Vagina (tissue), 2 donors: ENCODE measurements at places on chromosomes 1 and 21.

DNA sequence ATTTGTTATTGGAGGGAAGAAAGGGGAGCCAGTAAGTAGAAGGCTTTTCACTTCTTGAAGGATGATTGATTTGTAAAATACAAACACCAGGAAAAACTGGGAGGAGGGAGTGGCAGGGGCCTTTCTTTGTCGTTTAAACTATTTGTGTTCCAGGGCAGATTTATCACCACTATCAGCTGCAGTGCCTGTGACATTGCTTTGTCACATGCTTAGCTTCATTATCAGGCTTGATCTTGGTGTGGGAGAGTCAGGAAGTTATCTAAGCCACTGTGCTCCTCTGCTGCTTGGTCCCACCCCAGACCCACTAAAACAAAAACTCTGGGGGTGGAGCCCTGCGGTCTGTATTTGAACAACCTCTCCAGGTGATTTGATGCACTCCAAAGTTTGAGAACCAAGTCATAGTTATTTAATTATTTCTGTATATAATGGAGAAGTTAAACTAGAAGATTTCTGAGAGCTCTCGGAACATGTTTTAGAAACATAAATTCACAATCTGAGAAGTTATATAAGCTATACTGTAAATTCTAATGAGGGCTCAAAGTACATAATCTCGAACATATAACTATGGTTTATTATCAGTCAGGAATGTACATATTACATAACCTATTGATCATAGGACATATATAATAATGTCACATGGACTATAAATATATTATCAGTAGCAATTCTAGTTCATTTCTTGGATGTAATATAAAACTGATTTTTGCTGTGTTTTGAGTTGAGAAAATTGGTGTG lies 87.9 kb downstream of the CDC14A start:
- no peak for DNase-seq

- DNase-seq = no peak
These were observed 129.9 kb upstream of the CD34 start for GRCh38 chr1:208040821-208041297.

GRCh38 chr1:41833519-41834000 lies 85.2 kb downstream of the HIVEP3 start:
- no peak for DNase-seq

GRCh38 chr1:84433258-84434080 lies 35.2 kb downstream of the DNASE2B start:
- no peak for DNase-seq

GRCh38 chr1:74530892-74531291 lies 18.5 kb upstream of the LRRC53 start:
- no peak for DNase-seq

GRCh38 chr21:35203093-35203977 lies 154.2 kb upstream of the RUNX1 start:
- no peak for DNase-seq

DNA sequence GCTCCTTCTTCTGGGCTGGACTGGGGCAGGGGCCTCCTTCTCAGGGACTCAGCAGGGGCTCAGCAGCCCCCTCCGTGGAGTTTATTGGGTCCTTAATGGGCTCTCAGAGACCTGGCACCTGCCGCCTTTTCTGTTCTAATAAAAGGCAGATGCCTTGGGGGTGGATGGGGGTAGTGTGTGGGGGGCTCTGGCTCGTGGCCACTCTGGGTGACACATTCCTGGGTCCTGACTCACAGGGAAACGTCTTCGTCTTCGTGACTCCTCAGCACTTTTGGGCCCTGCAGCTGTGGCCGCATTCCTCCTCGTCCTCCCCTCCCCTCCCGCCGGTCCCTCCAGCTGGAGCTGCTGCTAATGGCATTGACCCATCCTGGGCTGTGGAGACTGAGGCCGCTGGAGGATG lies 107.8 kb upstream of the WNT4 start:
- DNase-seq = no peak

- DNase-seq = no peak
These were observed 2.0 kb upstream of the ST3GAL3 start for GRCh38 chr1:43705334-43705733.

GRCh38 chr1:214698559-214698958 lies 95.6 kb downstream of the CENPF start:
- no peak for DNase-seq

GRCh38 chr1:57468641-57469523 lies 45.0 kb upstream of the DAB1 start:
- no peak for DNase-seq

DNA sequence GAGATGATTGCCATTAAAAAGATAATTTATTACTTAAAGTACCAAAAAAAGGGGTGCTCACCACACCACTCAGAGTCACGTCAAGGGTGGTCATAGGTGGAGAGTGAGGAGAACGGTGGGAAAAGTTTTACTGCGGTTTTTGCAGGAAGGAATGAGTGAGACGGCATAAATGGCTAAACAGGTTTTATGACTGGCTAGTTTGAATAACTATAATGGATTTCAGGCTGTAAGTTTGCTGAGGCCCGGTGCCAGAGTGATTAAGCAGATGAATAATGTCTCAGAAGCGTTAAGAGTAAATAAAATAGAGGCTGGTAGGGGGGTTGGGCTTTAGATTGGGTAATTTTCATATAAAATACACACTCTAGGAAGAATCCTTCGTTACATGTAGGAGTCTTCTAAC lies 1337.8 kb downstream of the AMY1C start:
- DNase-seq = no peak

DNA sequence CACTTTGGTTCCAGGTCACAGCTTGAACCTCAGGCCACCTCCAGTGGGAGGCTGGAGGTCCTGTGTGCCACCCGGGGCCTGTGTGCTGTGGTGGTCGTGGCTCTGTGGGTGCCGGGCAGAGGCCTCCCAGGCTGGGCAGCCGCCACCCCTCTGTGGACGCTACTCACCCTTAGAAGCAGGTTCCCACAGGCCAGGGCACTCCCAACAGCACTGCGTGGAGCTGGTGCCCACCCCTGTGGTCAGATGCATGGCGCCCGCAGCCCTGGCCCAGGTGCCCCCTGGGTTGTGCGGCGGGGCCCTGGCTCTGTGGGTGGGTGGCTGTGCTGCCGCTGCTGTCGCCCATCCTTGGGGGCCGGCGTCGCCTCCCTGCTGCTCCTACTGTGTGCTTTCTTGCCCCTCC lies 39.7 kb downstream of the SKI start:
- no peak for DNase-seq

DNA sequence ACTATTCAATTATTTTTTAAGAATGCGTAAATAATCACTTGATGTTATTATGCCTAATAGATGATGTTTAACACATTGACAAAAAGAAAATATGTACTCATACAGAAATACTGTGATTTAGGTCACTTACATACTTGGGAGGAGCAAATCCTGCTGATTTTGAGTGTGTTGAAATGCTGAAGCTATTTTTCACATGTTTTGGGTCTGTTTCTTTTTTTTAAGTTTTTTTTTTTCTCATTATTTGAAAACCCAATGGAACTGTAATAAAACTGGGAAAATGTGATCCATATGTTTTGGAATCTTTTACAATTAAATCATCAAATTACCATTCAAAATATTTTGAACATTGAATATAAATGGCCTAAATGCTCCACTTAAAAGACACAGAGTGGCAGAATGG lies 366.2 kb upstream of the ADAMTS5 start:
- DNase-seq = no peak

DNA sequence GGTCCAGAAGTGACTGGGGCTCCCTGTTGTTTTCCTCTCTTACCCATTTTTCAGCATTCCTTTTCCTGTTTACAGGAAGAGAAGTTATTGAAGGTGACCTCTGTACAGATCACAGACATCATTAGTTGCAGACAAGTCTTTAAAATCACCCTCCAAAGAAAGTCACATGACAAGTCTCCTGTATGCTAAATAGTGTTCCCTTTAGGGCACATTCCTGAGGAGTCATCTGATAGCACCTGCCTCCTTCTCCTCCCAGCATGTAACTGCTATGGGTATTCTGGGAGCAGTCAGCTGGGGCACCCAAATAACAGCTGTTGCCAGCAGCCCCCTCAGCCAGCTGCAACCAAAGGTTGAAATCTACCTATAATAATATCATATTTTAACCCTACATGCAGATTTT lies 200.6 kb downstream of the PTGER3 start:
- DNase-seq = no peak

DNA sequence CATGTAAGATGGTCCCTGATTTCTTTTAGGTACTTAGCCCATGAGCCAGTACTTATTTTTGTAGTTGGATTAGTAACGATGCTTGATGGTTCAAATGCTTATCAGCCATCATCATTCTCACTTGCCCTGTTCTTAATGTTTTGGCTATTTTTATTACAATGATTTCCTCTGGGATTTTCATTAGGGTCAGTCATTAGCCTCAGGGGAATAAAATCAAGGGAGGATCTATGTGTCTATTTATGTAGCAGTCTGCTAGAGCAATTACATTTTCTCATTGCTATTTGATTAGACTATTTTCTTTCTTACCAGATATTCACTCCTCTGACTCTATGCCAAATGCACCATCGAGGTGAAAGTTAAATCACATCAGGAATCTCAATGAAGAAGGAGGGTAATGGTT lies 10.9 kb upstream of the CCT8 start:
- no peak for DNase-seq

GRCh38 chr1:145885738-145886287 lies at the start of gene ANKRD35:
Gene ANKRD35, minus strand, starts transcription at chr1:145885866. Its CDS starts 108 bp downstream, at chr1:145885758.
- no peak for DNase-seq

DNA sequence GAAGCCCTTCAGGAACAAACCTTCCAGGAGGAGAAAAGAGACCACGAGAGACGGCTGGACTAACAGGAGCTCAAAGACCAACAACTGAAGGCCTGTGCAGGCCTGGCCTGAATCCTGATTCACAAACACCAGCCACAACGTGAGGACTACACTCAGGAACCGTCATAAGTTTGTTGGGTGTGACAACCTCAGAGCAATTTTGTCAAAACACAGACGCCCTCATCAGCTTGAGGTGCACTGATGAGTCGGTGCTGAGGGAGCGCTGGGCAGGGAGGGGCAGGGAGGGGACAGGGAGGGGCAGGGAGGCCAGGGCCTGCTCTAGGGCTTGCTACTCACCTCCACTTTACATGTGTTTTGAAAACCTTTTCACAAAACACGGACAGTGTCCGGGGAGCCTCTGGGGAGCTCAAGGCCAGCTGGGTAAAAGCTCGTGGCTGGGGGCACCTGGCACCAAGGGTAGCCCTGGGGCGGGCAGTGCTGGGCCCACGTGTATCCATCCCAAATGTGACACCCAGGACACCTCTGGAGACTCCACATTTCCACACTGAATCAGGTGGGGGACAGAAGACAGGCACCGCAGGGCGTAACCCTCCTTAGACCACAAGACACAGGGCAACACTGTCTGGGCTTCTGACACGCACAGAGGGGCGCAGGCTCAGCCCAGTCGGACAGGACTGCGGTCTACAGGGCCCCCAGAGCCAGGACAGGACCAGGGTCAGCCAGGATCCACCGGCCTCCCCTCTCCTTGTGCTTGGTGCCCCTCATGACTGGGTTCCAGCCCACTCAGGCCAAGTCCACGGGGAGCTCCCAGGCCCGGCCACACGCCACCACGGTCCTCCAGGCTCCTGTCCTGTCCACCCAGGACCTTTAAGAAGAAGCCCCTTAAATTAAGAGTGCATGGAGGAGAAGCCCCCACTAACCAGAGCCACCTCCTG lies 16.5 kb downstream of the LSS start:
- no peak for DNase-seq

GRCh38 chr1:185406006-185406690 lies 89.1 kb upstream of the IVNS1ABP start:
- DNase-seq = no peak

GRCh38 chr1:14959059-14959694 lies 194.4 kb upstream of the TMEM51 start:
- no peak for DNase-seq

DNA sequence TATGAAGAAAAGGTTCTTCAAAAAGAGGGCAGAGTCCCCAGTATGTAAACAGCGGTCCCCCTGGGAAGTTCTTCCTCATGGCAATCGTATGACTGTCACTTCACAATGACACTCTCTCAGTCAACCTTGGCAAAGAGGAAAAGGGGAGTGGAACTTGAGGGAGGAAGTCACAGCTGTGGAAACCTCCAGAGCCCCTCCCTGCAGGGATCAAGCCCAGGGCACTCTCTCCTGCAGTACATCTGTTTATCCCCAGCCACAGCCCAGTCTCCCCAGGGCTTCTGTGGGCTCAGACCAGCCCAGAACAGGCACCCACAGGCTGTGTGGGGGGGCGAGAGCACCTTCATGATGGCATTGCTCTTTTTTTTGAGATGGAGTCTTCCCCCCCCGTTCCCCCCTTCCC lies 2.0 kb downstream of the ATP13A2 start:
- DNase-seq = no peak

DNA sequence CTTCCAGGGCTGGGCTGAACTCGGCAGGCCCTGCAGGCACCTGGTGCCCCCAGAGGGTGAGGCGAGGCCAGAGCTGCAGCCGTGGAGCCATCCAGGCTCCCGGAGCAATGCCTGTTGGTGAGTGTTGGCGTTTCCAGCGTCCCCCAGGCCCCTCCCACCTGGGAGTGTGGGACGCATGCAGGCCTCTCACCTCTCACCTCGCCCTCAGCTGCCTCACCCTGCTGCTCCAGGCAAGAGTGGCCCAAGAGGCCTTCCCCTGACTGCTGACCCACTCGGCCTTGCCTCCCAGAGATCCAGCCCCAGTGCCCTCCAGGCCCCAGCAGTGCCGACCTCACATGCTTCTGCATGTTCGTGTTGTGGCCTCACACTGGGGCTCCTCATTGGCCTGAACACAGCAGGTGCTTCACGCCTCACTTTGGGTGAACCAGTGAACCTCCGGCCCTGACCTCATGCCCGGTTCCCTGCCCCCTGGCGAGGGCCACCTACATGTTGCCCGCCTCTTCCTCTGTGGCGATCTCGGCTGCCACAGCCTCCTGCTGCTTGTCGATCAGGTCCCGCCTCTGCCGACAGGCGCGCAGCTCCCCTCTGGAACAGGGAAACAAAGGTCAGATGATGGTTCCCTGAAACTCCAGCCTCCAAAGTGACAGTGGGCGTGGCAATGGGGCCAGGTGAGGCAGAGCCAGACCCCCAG lies 17.0 kb downstream of the CFAP74 start:
- no peak for DNase-seq

DNA sequence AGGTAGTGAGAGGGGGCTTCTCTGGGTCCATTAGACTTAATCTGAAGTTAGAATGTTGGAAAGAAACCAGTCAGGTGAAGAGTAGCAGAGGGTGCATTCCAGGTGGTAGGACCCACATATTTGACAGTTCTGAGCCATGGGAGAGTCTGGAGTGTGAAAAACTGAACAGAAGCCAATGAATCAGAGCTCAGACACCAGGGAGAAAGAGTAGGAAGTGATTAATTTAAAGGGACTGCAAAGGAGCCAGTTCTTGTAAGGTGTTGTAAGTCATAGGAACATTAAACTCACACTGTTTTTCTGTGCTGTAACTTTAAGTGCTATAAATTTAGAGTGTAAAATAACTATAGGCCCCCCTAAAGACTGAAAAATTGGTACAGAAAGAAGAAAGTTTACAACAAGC lies 5.9 kb upstream of the DHX9 start:
- DNase-seq = no peak

DNA sequence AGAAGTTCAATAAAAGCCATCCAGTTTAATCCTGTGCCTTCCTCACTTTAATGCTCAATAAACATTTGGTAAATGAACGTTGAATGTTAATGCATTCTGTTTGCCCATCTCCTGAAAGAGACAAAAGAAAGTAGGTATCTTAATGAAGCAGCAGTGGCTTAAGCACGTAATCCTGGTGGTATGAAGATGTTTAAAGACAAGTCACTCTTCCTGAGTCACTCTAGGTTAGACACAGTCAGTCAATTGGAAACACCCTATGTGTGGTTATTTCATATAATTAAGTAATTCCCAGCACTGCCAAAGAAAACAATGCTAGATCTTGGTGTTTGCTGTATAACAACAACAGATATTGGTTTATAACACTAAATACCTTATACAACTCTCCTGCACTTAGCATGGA lies 334.0 kb upstream of the FMN2 start:
- no peak for DNase-seq

GRCh38 chr1:232443372-232443771 lies 186.6 kb downstream of the SIPA1L2 start:
- DNase-seq = no peak
